Stimulated activated CD8-positive, alpha-beta memory T cell treated with anti-CD3 and anti-CD28 coated beads, Interleukin-4, amount 100 ng/mL, for 1 hour (primary cell): ENCODE measurements at places on chromosomes 1 and 21.

DNA sequence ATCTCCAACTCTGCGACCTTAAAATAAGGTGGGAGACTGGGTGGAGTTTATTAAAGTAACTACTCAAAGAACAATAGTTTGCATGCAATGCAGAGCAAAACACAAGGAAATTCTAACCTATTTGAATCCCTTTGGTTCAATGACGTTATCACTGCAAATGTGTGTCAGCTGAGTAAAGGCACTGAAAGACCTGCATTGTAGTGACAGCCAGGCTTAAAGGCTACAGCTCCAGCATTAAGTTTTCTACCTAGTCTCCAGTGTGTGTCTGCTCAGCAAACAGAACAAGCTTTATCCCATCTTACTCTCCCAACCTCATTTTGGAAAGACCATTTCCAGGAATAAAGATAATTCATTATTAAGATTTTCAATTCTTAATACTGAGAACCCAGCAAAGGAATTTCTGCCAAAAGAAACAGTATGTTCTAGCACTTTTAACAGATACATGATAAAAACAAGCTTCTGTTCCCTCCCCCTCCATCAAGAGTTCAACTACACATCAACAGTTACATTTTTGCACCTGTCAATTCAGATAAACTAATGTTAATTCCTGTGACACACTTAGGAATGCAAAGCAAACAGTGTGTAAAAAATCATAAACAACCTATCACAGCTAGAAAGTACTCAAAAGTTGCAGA lies 14.2 kb downstream of the PTP4A2 start:
- no peak for DNase-seq

DNA sequence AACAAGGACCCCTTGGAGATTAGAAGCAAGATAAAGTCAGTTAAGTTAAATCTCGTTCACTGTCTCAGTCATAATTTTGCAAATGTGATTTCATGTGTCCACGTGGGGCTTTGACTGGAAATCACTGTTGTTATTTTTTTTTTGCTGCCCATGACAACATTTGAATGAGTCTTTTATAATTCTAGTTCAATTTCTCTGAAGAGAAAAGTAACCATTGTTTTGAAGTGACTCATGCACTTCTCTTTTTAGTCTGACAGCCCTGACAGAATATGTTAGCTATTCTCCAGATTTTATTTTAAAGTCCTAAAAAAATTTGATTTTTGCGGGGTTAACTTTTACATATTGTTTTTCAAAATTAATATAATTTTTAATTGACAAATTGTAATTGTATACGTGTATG lies 30.7 kb upstream of the NLRP3 start:
- DNase-seq = no peak

- no peak for DNase-seq
These were observed 43.4 kb downstream of the IGSF5 start for GRCh38 chr21:39788383-39788782.

GRCh38 chr1:236209713-236210112 lies 67.4 kb downstream of the GPR137B start:
- no peak for DNase-seq

DNA sequence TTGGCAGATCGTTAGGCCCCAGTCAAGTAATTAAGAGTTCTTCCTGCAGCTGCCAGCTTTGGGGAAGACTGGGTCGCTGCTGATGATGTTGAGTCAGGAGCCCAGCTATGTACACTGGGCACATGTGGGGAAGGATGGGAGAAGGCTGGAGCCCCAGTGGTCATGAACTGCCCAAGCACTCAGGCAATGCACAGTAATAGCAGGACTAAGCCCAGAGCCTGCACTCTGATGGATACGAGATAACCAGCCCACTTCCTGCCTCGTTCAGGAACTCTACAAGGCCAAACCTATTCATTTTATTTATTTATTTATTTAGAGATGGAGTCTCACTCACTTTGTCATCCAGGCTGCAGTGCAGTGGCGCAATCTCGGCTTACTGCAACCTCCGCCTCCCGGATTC lies 81.1 kb upstream of the BTG3 start:
- no peak for DNase-seq

DNA sequence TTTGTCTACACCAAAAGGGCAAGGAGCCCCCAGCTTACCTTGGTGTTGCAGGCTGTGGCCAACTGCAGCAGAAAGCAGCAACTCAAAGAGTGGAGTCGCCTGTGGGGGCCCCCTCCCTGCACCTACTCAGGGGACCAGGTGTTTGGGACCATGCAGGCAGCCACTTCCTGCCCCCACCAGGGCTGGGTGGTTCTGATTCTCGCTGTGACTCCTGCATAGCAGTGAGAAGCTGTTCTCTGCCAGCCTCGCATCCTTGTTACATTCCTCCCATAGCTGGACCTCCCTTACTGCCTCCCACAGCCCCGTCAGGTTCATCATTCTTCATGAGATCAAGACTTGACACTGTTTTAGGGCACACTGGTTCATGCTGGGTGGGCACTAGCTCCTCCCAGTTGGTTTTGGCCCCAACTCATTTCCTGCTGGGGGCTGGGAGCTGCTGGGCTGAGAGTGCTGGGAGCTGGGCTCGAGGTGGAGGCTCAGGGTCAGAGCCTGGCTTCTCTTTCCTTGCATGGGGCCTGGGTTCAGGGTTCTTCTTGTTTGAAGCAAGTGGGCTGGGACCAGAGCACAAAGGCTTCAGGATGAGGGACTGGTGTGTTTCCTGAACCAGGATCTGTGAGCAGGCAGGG lies 146.9 kb upstream of the C1orf174 start:
- no peak for DNase-seq

DNA sequence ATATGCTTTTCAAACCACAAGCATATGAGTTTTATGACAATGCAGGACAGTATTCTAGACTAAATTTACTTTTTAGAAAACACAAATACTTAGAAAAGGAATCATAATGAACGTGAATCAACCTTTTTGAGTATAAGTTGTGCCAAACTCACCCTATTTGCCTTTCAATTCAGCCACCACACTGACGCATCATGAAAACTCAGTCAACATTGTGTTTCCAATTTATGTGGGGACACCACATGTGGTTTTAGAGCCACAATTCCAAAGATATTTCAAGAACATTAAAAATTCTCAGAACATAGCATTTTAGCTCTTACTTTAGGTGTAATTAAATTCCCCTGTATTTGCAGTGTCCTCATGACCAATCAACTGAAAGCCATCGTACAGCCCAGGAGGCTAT lies 118.8 kb downstream of the PTBP2 start:
- no peak for DNase-seq

DNA sequence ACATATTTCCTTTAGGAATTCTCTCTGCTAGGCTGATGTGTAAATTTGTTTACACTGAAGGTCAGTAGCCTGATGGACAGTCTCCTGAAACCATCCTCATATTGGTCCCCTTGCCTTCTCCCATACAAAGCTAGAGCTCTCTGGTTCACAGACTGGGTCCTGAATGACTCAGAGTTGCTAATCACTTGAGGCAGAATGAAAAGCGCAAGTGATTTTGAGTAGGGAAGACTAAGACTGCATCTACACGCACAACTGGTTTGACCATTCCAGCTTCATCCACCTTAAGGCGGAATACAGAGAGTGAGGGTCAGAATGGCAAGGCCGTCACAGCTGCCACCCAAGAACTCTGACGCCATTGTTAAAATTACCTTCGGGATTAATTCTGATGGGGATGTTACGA lies 70.2 kb upstream of the KIF26B start:
- DNase-seq = no peak

DNA sequence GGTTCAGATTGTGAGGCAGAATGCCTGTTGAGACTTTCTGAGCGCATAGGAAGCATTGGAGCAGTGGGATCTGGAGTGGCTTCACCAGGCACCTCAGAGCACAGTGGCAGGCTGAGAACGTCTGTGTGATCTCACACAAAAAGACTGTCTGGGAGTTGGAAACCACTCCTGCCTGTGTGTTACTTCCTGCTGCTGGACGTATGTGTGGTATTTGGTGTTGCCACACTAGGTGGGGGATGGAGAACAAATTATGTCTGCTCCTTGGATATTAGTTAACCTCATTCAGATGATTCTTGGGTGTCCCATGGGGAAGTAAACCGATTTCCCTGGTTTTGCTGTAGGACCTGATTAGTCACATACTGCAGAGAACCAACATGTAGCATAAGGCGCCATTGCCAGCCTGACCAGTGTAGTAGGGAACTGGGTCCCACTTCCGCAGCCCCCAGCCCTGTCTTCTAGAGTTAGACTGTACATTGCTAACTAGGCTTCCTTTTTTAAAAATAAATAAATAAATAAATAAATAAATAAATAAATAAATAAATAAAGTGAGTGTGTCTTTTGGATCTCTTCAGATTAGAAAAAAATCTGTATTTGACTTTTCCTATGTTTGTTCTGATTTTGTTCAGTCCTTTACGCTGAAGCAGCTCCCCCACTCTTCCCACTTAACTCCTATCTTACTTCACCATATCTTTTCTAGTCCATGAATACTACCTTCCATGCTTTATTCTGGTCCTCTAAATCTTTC lies 26.9 kb downstream of the UCK2 start:
- no peak for DNase-seq

- DNase-seq = no peak
These were observed 55.8 kb upstream of the PDE9A start for GRCh38 chr21:42597487-42598158.

DNA sequence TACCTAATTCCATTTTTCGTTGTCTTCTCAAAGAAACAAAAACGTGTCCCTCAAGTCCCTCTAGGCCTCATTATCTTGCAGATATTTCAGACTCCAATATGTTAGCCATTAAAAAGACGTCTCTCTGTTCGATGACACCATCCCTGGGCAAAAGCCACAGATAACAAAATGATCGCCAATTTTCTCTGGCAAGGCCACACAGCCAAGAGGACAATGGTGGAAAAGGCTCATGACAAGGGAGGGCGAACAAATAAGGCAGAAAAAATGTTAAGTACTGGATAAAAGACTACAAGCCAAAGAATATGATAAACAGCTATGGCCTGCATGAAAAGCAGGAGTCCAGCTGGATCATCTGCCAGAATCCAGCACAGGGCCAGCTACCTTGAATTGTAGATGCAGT lies 82.9 kb downstream of the TBX15 start:
- DNase-seq = no peak

DNA sequence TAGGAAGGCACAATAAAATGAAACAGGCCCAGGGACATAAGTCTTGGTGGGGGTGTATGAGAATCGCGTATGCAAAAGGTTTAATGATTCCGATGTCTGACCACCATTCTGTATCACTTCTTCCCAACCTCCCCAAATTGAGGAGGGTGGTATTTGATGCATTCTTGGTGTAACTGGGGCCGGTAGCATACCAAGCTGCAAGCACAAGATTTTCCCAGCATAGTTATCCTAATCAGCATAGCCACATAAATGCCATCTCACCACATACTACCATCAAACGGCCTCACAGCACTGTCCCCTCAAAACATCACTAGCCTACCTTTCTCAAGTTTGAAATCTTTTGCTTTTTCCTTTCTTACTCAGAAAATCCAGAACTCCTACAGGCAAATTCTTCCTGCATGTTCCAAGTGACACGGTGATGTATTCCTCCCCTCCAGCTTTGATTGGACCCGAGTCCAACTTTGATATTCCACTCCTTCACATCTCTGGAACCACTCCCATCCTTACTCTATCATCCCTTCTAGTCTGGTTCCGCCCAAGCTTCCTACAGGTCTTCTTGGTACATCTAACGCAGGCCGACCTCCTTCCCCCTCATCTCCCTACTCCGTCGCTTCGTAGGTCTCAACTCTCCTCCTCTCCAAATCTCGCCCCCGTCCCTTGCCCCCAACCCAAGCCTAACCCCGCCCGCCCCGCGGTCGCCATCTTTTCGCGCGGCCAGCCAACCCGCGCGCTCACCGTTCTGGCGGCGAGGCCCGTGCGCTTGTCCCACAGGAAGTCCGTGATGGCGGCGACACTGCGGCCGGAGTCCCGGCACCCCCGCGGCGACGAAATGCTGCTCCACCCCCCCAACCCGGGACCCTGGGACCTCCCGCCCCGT lies 600 bp downstream of the CLK2 start:
- DNase-seq = no peak

DNA sequence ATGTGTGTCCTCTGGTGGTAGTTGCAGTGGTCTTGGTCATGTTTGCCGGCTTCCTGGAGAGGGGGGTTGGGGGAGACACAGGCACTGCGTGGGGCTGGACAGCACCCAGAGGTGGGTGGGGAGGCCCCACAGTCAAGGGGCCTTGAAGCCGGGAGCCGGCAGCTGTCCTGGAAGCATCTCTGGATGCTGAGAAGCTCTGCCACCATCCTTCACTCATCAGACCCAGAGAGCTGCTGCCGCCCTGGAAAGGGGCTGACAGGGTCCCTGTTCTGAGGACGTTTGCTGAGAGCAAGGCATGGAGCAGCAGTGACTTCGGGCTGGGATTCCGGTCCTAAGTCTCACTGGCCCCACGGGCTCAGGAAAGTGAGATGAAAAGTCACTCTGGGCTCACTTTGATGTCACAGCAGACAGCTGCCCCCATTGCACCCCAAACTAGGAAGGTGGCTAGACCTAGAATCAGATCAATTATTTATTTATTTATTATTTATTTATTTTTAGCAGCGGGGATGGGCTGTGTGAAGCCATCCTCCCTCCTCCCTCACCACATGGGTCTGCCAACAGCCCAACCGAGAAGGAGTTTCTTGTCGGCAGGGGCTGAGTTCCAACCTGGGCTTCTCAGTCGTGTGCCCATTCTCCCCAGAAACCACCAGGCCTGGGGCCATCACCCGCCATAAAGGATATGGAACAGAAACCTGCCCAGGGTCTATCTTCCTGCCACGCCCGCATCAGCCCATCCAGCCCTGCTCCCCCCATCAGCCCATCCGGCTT lies 547.4 kb downstream of the PTPRU start:
- DNase-seq = no peak

GRCh38 chr1:32274646-32275340 lies 17.1 kb upstream of the HDAC1 start:
- DNase-seq = no peak

GRCh38 chr1:22289307-22289995 lies 146.6 kb upstream of the WNT4 start:
- no peak for DNase-seq

GRCh38 chr1:186715887-186716809 lies 35.9 kb upstream of the PTGS2 start:
- DNase-seq = no peak

DNA sequence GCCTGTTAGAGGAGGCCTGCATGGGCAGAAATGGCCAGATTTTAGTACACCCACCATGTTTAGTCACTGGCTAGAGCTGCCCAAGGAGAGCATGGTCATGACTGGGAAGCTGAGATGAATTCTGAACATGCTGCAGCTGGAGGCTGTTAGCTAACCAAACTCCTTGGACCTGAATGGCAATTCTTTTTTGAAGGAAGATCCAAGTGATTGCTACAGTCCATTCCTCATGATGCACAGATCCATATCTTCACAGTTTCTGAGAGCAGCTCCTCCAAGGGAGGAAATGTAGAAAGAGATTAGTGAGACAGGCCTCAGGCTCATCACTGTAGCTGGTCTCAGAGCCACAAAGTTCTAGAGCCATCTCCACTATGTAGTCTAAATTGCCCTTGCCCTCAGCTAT lies 11.1 kb downstream of the ZFYVE9 start:
- DNase-seq = no peak

GRCh38 chr1:96416111-96416595 lies 305.4 kb upstream of the PTBP2 start:
- no peak for DNase-seq

- DNase-seq = no peak
These were observed 95.1 kb upstream of the F3 start for GRCh38 chr1:94636624-94637023.
